Peyer's patch (tissue), 4 donors: ENCODE measurements at places on chromosomes 11 and 22. TPM values are rescaled to one million over a fixed set of nuclear protein-coding genes. Genes with fewer than 3 reads are reported as not detected.
A peak's percentile ranks its signal among the peaks of the same experiment; 100 is the strongest.

DNA sequence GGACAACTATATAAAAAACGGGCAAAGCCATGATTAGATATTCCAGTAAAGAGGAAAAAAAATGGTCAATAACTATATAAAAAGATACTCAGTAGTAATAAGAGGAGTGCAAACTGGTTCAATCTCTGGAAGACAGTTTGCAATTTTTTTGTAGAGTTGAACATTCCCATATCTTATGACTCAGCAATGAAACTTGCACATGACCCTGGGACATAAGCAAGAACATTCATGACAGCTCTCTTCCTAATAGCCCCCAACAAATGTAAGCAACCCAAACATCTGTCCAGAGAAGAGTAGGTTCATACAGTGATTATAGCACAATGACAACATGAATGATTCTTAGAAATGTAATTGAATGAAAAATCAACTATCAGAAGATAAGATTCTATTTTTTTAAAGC, 21.8 kb upstream of the CSF2RB start:
- DNase-seq: no peak

GRCh38 chr11:95231881-95232605, 1.0 kb upstream of the SESN3 start:
- peak; percentile 93 for DNase-seq

DNA sequence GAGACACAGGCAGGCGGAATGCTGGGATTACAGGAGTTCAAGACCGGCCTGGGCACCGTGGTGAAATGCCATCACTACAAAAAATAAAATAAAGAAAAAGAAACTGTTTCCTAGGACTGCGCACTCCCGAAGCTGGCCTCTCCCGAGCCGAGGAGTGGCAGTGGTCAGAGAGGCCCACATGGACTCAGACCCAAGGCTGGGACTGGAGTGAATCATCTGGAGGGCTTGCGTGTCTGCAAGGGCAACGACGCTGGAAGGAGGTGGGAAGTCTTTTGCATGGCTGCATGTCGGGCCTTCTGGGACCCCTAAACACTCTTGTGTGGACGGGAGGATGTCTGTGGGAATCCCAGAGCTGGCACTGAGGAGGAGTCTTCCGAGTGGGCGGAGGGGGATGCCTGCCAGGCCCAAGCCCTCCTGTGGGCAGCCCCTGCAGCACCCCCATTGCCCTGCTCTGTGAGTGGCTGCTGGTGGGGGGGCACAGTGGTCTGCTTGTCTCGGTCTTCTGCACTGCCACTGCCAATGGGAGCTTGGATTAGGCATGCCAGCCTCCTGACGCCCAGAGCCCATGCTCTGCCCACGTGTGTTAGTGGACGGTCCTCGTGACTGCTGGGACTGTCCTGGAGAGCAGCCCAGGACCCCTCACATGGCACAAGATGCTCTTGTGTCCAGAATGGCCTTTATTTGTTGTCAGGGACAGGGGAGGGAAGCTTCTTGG, 1.8 kb upstream of the AP2A2 start:
- no peak for DNase-seq

DNA sequence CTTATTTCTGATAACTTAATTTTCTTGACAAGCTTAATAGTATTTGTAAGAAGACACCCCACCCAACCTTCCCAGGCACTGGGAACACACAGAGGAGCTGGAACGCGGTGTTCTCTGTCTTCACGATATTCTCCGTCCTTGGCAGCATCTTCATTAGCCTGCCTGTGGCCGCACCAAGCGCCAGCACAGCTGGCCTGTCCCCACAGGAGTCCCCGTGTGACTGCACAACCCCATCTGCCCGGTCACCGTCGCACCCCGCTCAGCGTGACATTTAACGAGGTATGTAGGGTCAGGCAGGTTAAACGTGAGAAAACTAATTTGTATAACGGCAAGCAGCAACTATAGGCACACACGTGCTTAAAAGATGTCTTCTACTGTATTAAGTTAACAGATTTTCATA, 293.3 kb downstream of the BRD1 start:
- no peak for DNase-seq

DNA sequence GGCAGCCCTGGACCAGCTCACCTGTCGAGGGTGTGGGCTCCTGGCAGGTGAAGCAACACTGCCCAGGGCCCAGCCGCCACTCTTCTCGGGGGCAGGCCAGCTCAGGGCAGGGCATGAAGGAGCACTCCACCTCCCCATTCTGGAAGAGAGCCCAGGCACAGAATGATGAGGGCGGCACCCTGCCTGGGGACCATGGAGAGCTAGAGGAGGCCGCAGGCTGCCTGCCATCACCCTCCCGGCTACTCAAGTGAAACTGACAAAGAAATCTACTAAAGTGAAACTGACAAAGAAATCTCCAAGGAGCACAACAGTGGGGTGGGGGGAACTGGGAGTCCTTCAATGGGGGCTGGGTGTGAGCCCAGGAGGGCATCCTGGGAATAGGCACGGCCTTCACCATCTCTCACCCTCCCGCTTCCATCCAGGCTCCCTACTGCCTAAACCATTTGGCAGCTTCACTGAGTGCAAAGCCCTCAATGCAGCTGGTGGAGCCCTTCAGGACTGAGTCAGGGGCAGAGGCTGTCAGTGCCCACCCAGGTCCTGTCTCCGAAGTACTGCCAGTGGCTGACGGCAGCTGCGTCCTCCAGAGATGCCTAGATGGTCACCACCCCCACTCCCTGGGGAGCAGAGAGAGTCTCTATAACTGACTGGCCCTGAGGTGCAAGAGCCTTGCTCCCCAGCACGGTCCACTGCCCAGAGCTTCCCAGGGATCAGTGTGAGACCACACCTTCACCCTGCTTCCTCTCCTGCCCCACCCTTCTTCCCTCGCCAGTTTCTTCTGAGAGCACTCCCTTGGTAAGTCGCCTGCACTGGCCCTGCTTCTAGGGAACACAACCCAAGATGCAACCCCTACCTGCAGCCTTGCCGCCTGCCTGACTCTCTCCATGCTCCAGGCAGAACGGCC, 21.7 kb downstream of the VWCE start:
- no peak for DNase-seq

- DNase-seq: no peak
These were observed 407.3 kb downstream of the TBC1D22A start for GRCh38 chr22:47169801-47170140.

- no peak for DNase-seq
These were observed 10.0 kb downstream of the UPB1 start for GRCh38 chr22:24504956-24505736.

GRCh38 chr11:120210626-120211521, at the start of gene OAF:
OAF (plus strand) TSS chr11:120211032; CDS start chr11:120211280, 248 bp downstream.
- DNase-seq: peak; percentile 39

- no peak for DNase-seq
These were observed 133.9 kb downstream of the WNT7B start for GRCh38 chr22:45843031-45843430.

- DNase-seq: no peak
These were observed 23.7 kb downstream of the WBP2NL start for GRCh38 chr22:42022162-42022847.

- DNase-seq: no peak
These were observed 66.5 kb downstream of the ARHGAP42 start for GRCh38 chr11:100753571-100753970.

DNA sequence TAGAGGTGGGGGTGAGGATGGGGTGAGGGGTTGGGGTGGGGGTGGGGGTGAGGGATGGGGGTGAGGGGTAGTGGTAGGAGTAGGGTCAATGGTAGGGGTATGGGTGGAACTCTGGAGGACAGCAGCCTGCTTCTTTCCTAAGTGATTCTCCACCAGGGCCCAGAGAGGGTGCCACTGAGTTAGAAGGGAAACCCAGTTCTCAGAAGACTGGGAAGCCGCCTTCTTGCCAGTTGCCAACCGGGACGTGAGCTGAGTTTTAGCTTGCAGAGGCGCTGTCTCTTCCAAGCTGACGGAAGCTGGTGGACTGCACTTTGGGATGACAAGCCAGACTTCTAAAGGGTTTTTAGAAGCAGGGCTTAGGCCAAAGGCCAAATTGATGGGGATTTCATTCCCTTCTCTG, 104.4 kb downstream of the NAT10 start:
- no peak for DNase-seq

GRCh38 chr11:129317571-129317970, 58.1 kb upstream of the BARX2 start:
- DNase-seq: no peak

- no peak for DNase-seq
These were observed 11.5 kb downstream of the PARVG start for GRCh38 chr22:44192098-44192815.

DNA sequence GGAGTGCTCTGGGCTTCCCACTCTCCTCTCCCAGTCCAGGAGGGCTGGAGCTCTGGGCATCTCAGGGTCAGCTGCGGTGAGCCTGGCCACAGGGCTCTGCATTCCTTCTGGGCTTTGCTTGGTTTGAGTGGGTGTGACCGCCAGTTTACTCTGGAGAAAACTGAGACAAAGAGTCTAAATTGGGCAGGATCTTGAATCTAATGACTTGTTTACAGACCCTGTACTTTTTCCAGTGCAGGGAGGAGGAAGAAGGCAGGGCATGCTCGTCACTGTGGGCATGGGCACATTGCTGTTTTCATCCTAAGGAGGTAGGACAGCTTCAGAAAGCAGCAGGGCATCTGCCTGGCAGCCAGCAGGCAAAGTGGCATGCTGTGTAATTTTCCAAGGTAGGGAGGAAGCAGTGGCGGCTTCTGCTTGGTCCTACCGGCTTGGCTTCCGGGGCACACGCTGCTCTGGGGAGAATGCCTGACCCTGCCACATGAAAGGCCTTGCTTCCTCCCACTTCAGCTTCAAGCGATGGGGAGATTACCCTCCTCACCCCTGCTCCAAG, 22.9 kb downstream of the FLI1 start:
- DNase-seq: no peak

DNA sequence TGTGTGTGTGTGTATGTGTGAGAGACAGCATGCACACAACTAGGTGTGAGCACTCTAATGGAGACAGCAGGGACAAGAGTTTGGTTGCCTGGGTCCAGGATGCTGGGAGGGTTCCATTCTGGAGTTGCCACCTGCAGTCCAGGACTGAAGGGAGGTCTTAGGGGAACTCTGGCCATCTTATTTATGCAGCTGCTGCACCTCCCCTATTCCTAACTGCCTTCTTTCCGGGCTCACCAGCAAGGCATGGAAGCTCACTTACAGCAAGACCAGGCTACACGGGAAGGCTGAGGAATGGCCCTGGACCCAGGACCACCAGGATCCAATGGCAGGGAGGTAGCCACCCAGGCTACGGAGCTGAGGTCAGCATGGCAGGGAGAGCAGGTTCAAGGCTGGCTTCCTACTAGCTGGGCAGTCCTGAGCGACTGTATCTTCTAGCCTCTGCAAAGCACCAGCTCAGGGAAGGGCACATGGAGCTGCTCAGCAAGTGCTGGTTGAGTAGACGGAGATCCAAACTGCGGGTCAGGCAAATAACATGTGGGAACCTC, 42.2 kb upstream of the B3GAT1 start:
- DNase-seq: no peak

- no peak for DNase-seq
These were observed 13.6 kb downstream of the TP53I11 start for GRCh38 chr11:44936951-44937543.

- DNase-seq: no peak
These were observed 45.7 kb downstream of the PHF21B start for GRCh38 chr22:44963832-44964721.

DNA sequence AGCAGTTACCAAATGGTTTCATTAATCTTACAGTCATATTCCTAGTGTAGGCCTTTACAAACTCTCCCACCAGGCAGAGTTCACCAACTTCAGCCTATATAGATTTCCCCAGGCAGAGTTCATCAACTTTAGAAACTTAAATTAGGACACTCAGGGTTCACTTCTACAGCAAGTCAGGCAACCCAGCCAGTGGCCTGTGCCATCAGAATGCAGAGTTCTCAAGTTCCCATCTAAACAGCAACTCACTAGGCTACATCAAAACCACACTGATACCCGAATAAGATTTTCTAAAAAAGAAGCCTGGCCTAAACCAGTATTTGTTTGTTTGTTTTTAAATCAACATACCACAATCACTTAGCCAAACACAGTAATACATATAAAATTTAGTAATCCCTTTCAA, 33.7 kb downstream of the PICALM start:
- no peak for DNase-seq

DNA sequence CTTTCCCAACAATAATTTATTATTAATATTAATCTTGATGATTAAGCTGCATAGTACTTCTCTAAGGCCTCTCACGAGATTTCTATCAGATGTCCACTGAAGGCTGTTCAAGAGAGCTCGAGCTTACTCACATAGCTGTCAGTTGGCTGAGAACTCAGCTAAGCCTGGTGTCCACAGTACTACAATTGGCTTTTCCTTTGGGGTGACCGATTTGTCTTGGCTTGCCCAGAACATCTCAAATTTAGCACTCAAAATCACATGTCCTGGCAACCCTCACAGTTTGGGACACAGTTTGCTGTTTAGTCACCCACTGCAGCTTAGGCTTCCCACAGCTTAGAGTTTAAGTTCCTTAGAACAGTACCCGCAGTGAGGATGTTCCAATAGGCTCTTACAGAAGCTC, 96.5 kb downstream of the LUZP2 start:
- DNase-seq: no peak

- peak; percentile 74 for DNase-seq
These were observed 5.5 kb downstream of the B3GNT6 start for GRCh38 chr11:77039491-77040400.

DNA sequence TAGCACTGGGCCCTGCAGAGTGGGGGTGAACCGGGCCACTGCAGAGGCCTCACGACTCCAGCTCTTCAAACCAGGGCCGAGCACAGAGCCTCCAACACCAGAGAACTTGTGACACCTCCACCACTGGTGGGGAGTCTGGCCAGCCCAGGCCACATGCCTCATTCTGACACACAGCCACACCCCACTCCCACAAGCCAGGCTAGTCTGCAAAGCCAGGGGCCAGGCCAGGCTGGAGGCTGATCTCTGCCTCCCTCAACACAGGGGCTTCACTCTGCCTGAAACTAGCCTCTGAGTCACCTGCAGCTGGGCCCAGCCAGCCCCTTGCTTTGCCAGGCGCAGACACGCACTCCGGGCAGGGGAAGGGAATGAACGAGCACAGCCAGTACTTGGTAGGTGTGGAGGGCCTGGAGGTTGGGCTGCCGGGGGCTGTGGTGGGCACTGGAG, 102.9 kb downstream of the MED15 start:
- no peak for DNase-seq

DNA sequence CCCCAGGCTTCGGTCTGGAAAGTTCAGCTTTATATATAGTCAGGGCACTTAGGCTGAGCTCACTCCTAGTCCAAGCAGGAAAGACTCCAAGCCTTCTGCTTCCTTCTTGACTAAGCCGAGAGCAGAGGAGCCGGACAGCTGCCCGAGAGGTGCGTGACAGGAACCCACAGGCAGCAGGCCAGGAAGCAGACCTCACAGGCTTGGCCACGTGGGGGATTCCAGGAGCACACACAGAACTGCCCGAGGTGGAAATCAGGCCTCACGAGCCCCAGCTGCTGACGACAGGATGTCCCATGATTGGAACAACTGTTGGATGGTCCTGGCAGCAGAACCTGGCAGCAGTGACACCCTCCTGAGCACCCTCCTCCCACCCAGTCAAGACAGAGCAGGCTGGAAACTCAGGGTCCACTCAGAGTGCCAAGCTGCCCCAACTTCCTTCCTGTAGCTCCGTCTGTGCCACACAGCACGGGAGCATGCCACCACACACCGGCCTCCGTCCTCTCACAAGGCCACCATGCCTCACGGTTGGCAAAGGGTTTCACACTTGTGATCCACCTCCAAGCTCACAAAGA, 5.4 kb downstream of the PLA2G6 start:
- DNase-seq: no peak

- no peak for DNase-seq
These were observed 163.0 kb downstream of the GRIK4 start for GRCh38 chr11:120674542-120674941.

Gene GRM5
- not detected for total RNA-seq

Gene TBX1
- total RNA-seq: 0.70 TPM

Gene FZD4
- total RNA-seq: 11.6 TPM

Gene ANO1
- 27.2 TPM for total RNA-seq

Gene SVIP
- 11.6 TPM for total RNA-seq

Gene FAM180B
- not detected for total RNA-seq

Gene TEF
- total RNA-seq: 6.6 TPM
